ENCODE measurements at places on chromosomes 6 and 20.
A peak's percentile ranks its signal among the peaks of the same experiment; 100 is the strongest.

DNA sequence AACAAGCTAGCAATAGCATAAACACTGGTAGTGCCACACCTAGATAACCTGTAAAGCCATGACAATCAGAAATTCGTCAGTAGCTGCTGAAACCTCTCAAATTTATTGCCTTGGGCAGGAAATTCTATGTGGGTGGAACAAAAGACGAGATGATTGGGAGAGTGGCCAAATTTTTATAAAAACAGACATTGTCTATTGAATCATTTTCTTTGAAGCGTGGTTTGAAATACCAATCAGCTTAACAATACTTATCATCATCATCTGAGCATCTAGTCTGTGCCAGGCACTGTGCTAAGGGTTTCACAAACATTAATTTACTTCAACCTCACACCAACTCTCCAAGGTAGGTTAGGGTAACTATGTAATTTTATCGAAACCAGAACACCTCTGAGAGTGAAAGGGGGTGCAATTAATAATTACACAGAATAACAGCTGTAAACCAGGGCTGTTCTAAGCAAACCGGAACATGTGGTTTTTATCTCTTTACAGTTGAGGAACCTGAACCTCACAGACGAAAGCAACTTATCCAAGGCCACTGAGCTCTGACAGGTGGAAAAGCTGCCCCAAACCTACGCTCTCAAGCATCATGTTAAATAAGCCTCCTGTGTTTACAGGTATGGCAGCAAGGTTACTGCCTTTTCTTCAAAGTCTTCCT, 43.4 kb downstream of the NHSL1 start:
- DNase-seq, result peak; percentile 68

- no peak for DNase-seq
These were observed 19.6 kb upstream of the KIF25 start for GRCh38 chr6:167977717-167978467.

DNA sequence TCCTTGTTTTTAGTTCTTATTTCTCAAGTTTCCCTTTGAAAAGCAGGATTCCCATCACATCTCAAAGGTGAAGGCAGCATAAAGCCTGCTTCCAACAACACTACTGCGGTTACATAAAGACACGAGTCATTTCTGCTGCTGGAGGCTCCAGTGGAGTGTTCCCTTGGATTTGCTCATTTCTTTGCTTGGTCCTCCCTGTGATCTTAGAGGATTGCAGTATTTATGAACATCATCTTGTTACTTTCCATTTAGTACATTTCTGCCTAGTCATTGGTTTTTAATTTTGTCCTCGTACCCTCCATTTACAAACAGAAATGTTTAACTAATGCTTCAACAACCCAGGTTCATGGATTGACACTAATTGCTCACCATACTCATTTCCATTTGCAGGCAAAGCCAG, 298.8 kb downstream of the ZNF217 start:
- DNase-seq, result no peak

GRCh38 chr20:24607402-24607801, 138.0 kb downstream of the SYNDIG1 start:
- DNase-seq, result no peak

DNA sequence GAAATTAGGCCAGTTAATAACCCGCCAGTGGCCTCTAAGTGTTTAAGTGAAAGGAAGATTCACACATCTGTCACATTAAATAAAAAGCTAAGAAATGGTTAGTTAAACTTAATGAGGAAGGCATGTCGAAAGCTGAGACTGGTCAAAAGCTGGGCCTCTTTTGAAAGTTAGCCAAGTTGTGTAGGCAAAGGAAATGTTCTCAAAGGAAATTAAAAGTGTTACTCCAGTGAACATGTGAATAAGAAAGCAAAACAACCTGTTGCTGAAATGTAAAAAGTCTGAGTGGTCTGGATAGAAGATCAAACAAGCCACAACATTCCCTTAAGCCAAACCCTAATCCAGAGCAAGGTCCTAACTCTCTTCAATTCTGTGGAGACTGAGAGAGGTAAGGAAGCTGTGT, 10.9 kb upstream of the MTRF1L start:
- no peak for DNase-seq

- DNase-seq, result no peak
These were observed 145.1 kb upstream of the FKBP1C start for GRCh38 chr6:63066055-63066704.

DNA sequence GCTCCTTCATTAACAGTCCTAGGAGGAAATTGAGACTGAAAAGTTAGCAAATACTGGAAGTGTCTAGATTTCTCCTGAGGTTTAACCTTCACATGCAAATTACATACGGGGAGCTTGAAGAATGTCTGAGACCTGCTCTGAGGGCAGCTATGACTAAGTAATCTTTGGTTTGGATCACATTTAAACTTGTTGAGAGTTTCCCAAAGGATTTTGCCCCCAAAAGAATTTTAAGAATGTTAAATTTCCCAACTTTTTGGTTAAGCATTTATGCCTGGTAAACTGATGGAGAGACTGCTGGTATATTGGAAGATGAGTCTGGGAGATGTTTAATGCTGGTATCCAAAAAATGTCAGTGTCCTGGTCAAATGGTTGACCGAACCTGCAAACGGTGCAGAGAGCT, 97.0 kb downstream of the RREB1 start:
- no peak for DNase-seq

DNA sequence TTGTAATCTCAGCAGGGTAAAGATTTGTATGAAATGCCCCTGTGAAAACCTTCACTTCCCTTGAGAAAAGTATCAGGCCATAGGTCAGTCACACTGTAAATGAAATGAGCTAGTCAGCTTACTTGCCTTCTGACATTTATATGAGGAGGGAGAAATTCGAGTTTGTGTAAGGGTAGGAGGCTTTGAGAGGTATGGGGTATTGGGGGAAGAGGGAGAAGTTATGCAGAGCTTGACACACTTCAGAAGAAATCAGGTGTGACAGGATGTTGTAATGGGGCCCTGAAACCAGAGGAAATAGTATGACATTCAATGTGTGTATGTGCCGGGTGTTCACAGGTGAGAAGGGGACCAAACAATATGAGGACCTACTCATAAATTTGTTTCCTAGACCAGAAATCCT, 64.2 kb upstream of the CCN6 start:
- DNase-seq, result peak; percentile 64

- DNase-seq, result no peak
These were observed 80.3 kb downstream of the TBC1D7 start for GRCh38 chr6:13248053-13248452.

DNA sequence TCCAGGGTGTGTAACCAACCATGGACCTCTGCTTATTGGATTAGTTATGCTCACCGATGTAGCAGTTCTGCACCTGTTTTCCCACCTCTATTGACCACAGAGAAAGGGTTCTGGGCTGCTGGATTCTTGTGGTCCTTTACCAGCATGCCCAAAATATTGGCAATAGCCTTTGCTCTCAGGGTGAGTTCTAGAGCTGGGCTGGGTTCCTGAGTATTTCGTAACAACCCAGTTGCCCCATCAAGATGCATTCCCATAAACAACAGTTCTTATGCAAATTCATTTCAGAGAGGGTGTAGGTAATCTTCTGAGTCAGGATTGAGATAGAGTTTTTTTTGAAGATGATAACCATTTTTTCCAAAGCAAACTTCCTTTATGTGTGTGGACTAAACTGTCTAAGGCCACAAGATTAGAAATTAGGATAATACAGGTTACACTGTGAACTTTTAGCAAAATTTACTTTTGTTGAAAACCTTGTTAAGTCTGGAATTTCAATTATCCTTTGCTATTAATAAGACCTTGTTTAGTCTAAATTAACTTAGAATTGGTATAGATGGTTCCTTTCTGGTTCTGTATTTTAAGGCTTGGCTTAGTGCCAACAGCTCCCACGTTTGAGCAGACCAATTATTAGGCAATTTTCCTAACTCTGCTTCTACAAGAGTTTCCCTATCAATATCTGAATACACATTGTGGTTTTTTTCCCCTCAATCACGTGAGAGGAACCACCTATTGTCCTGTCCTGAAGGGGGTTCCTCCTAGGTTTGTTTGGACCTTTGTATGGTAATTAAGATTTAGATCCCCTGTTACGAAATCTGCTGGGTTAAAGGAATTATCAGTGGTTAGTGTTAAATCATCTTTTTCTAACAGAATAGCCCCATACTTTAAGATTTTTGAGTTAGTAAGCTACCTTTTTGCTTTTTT, 46.1 kb downstream of the TBX18 start:
- DNase-seq, result no peak

DNA sequence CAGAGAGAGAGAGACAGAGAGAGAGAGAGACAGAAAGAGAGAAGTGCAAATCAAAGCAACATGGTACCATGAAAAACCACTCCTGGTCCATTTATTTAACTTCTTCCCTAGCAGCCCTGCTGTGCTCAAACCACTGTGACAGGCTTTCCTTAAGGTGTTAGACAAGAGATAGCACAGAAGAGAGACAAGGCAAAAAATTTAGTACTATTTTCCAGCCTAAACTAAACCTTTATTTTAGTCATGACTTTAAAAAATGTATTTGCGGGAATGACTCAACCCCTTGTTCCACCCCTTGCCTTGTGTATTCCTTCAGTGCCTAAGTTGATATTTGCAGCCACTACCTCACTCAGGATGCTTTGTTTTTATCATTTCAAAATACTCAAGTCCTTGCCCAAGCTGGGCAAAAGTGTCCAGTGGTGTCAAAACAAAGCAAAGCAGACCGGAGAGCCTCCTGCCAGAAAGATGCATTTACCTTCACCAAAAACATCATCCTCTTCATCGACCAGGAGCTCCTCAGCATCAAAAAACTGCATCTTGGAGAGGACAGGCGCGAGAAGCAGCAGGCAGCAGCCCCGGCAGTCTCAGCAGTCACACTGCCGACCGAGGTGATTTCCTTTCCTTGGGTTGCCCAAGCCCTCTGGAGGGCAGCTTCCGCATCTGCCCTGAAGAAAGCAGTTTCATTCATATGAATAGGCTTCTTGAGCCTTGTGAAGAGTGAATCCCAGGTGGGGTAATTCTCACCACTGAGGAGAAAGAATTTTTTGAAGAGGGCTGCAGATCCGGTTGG, at the start of gene RIPOR2:
Gene RIPOR2, minus strand, starts transcription at position 595 of the 787 bp plus-strand sequence. Its CDS starts 62 bp downstream, at position 533.
- DNase-seq, result peak; percentile 80

- DNase-seq, result no peak
These were observed 33.4 kb upstream of the ZMYND8 start for GRCh38 chr20:47389867-47390347.

- DNase-seq, result no peak
These were observed 18.4 kb upstream of the IFNGR1 start for GRCh38 chr6:137237413-137238170.

- DNase-seq, result no peak
These were observed 121.4 kb downstream of the LAMP5 start for GRCh38 chr20:9635750-9636149.

DNA sequence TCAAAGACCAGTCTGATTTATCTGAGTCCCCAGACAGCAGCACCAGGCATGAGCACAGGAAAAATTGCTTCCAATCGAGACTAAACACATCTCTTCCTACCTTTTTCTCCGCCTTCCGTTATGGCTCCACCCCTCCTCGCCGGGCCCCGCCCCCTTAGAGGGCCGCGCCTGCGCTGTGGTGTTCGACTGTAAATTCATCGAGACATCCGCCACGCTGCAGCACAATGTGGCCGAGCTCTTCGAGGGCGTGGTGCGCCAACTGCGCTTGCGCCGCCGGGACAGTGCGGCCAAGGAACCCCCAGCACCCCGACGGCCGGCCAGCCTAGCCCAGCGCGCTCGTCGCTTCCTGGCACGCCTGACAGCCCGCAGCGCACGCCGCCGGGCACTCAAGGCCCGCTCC, 8.9 kb downstream of the REM1 start:
- peak; percentile 25 for DNase-seq

- no peak for DNase-seq
These were observed 124.5 kb downstream of the HIVEP2 start for GRCh38 chr6:142820338-142821051.

DNA sequence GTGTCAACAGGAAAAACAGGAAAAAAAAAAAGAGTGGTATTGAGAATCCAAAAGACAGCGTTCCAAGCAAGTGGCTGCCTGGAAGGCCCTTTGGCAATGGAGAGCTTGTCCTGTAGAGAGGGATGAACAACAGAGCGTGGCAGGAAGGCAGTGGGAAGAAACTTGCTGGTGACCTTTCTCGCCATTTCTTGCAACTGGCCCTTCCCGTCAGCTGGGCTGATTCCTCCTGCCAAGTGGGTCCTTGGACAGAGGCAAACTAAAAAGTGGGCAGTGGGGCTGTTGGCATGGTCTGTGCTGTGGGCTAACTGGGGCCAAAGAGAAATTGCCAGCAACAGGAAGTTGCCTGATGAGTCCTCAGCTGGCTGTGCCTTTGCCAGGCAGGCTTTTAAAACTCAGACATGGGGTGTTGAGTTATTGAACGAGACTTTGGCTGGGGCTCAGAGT, 43.9 kb upstream of the CLDN20 start:
- no peak for DNase-seq

- no peak for DNase-seq
These were observed 160.3 kb downstream of the KIF16B start for GRCh38 chr20:16412906-16413305.

- DNase-seq, result no peak
These were observed 725.5 kb downstream of the TBC1D32 start for GRCh38 chr6:120608826-120609225.

DNA sequence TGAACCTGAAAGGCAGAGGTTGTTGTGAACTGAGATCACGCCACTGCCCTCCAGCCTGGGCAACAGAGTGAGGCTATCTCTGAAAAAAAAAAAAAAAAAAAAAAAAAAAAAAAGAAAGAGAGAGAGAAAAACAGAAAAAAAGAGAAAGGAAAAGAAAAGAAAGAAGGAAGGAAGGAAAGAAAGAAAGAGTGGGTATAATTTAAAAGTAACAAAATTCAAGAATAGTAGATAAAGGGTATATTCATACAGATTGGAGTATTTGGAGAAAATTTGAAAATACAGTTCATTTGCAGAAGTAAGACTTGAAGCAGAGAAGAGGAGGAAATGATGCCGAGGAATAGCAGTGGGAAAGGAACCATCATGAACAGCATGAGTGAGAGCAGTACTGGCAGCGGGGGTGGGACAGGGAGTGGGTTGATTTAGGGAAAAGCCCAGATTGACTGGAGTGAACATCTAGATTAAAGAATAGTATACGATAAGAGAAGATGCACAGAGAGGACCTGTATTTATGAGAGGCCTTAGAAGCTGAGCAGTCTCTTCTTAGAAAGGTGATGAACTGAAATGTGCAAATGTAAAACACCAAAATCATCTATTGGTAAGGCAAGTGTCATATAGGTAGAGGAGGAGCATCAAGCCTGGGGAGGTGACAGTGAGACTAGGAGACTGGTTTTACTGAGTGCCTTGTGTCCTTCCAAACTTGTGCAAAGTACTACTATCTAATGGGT, 17.8 kb upstream of the HLA-DRB1 start:
- no peak for DNase-seq

GRCh38 chr20:7742479-7742878, 197.8 kb downstream of the HAO1 start:
- no peak for DNase-seq

DNA sequence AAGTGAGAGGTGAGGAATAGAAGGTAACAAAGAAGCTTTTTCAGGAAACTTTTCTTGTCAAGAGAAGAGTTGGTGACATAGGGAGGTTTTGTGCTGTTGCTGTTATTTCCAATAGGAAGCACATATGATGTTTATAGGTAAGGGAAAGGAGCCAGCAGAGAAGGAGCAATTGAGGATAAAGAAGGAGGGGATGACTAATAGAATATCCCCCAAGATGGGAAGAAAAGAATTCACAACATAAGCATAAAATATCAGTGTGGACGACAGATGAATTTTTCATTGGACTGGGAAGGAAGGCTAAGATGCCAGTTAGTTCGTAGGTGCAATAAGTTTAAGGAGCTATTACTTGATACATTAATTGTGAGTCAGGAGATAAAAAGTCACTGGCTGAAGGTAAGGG, 8.5 kb upstream of the BEND6 start:
- DNase-seq, result no peak

- no peak for DNase-seq
These were observed 20.1 kb upstream of the FAM209A start for GRCh38 chr20:56504373-56505005.

GRCh38 chr6:4607793-4608192, 168.4 kb upstream of the CDYL start:
- peak; percentile 35 for DNase-seq
